ENCODE measurements at places on chromosomes 11 and 22.

DNA sequence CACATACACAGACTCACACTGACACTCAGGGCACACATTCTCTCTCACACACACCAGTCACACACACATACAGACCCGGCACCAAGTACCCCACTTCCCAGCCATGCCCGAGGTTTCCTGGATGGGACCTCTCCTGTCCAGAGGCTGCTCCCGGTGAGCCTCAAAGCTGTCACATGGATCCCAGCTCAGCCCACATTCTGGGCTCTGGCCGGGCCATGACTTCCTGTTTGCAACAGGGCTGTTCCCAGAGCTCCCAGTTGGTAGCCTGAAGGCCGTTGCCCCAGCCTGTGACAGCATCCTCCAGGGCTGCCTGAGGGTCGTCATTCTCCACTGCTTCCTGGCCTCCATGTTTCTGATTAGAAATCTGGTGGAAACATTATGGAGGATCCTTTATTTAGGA, 14.6 kb upstream of the CYP2D6 start:
- no peak for DNase-seq

DNA sequence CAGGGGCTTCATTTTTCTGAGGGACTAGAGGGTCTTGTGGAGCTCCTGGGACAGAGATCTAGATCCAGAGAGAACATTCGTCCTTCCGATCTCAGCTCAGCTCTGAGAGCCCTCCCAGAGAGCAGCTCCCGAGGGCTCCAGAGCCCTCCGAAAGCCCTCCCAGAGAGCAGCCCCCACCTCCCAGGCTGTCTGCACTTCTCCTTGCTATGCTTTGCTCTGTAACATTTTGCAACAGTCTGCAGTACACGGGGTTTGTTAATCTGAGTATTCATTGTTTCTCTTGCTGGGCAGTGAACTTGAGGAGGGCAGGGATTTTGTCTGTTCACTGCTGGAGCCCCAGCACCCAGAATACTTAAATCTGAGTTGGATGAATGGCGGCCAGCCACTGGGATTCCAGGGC, 2.6 kb downstream of the GGA1 start:
- no peak for DNase-seq

DNA sequence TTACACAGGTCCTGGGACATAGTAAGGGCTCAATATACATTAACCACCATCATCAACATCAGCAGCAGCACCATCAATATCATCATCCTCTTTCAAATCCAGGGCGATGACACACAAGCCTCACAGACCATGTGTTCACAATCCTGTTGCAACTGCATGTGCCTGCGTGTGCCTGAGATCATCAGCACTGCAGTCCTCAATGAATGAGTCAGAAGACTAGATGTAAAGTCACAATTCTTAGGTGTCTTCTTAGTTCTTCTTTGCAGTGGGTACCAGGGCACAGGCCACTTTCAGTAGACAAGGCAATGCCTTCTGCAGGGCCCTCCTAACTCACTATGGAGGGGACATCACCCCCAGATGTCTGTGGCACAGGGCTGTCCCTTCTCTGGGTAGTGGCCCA, 111.1 kb downstream of the MYO18B start:
- peak; percentile 24 for DNase-seq

GRCh38 chr11:88051396-88051795, 123.8 kb downstream of the RAB38 start:
- DNase-seq, result peak; percentile 63

DNA sequence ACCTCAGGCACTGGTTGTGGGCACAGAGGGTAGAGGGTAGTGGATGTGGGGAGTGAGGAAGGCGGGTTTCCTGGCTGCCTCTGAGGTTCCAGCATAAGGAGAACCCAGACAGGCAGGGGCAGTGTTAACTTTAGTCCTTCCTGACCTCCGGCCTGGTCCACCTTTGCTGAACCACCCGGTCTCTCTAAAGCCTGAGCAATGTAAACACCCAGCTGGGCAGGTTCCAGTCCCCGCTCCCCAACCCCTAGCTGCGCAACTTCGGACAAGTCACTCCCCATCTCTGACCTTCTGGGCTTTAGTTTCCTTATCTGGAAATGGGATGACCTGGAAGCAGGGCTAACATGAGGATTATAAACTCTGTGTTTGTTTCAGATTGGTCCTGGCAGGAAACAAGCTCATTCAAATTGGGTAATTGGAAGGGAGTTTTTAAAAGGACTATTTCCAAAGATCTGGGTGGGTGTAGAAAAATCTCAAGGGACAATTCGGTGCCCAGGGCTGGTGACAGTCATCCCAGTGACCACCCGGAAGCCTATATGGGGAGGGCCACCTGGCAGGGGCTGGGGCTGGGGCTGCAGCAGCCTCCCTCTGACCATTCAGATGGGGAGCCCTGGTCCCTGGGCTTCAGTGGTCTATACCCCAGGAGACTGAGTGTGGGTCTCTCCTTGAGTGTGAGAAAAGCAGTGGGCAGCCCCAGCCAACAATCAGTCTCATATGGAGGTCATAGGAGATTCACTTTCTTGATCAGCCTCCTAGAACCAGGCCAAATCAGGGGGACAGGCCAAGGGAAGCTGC, 108.3 kb upstream of the SYT13 start:
- DNase-seq, result no peak

DNA sequence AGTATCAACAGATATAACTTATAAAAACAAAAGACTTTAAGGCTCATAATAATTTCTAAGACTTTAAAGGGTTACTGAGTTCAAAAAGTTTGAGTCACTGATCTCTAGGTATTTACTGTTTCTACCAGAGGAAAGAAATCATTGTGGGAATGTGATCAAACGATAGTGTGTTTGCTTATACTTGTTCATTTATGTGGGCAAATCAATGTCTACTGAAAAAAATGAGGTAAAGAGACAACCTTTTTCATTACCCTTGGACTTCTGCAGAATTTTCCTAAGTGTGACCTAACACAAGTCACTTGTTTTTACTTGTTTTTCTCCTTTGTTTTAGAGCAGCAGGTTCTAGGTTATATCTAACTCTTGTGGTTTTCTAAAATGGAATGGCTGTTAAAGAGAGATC, 65.4 kb downstream of the PRR5L start:
- DNase-seq, result peak; percentile 42

DNA sequence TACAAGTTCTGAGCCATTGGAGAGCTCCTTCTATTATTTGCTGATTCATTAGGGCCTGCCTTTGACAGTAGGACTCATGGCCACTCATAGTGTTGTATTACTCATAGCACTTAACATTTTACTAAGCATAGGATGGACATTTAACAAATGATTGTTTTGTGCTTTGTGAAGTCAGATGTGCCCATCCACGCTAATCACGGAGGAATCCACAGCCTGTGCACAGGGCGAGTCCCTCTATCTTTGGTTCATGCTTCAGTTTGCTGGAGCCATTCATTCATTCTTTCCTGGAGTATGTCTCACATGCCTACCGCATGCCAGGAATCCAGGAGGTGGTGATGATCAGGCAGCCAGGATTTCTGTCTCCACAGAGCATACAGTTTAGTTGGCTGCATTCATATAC, 254.1 kb downstream of the NTM start:
- no peak for DNase-seq

GRCh38 chr11:23263466-23263865, 403.2 kb upstream of the CCDC179 start:
- no peak for DNase-seq

- no peak for DNase-seq
These were observed 62.7 kb upstream of the KCNQ1OT1 start for GRCh38 chr11:2762451-2762850.

DNA sequence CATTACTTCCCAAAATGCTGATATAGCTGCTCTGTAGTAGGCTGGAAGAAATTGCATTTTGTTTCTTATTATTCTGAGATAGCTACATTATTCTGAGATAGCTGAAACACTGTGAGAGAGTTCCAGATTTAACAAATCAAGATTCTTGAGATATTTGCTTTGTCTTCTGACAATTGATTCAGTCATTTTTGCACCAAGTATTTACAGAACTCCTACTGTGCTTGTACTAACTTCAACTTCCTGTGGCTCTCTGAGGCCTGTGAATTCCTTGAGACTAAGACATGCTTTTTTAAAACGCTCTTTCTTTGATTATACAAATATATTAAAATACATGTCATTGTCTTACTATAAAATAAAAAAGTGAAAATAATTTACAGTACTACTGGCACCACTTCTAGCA, 52.7 kb downstream of the USP47 start:
- no peak for DNase-seq

- no peak for DNase-seq
These were observed 4.1 kb downstream of the CCDC188 start for GRCh38 chr22:20146777-20147176.

DNA sequence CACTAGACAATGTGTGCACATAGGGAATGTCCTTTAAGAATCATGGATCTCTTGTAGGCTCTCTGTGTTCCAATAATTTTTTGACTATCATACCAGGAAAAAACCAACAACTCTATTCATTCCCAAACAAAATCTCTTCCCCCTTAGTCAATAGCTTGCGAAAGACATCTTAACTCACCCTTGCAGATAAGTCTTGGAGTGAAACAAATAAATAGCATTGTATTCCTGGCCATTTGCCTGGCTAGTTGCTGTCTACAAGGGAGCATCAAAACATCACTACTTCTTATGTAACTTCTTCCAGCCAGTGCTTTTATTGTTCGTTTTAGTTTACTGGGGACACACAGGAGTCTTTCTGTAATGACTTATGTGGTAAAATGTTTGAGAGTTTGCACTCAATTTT, 29.4 kb downstream of the SCN3B start:
- peak; percentile 8 for DNase-seq

GRCh38 chr11:40787224-40787623, 672.2 kb downstream of the LRRC4C start:
- no peak for DNase-seq

GRCh38 chr11:78841456-78842060, 266.9 kb upstream of the NARS2 start:
- peak; percentile 67 for DNase-seq
